ENCODE measurements at places on chromosomes 2 and 18. TPM values are rescaled to one million over a fixed set of nuclear protein-coding genes. Genes with fewer than 3 reads are reported as not detected.

DNA sequence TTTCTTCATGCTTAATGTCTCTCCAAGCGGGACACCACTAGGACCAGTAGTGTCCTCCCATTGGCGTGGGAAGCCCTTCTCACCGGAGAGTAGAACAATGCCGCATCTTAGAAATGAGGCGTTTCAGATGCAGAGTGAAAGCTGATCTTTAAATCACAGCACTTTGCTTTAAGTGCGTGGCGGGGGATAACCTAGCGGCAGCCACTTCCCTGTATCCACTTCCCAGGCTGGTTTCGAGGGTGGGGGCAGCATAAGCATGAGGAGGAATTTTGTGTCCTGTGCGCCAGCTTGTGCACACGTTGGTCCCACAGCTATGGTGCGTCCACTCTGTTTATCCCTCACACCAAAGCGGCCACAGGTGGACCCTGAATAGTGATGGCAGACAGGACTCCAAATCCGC, 63.1 kb downstream of the MBP start:
- DNase-seq: no peak

- DNase-seq: no peak
Measured at GRCh38 chr18:23284629-23285028, 149.3 kb downstream of the CABLES1 start.

- DNase-seq: no peak
Measured at GRCh38 chr2:129689653-129690448, 289.6 kb upstream of the RAB6C start.

- no peak for DNase-seq
Measured at GRCh38 chr2:197208024-197208423, 102.6 kb downstream of the ANKRD44 start.

GRCh38 chr18:76487070-76487469, 8.0 kb downstream of the ZNF516 start:
- no peak for DNase-seq

DNA sequence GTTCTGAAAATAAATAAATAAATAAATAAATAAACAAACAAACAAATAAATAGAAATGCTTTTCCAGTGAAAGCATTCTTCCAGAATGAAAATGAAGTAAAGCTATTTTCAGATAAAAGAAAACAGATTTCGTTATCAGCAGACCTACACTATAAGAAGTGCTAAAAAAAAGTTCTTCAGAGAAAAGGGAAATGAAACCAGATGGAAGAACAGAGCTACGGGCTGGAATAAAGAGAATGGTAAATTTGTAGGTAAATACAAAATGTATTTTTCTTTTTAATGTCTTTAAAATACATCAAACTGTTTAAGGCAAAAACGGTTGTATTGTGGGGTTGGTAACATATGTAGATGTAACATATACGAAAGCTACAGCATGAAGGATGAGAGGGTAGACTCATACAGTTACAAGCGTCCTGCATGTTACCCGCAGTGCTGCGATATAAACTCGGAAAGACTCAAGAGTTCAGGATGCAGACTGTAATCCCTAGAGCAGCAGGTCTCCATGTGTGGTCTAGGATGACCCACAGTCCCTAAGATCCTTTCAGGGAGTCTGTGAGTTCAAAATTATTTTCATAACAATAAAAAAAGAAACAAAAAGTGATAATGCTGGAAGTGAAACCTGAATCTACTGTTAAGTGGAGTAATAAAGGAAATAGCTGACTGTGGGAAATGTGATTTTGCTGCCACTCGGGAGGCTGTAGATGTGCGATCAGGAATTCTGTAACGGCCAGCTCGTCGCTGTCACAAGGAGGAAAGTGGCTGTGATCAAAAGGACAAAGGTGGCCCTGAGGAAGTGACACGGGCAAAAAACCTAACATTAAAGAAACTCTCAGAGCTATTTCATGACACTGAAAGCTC, 5.3 kb upstream of the RAB12 start:
- no peak for DNase-seq

DNA sequence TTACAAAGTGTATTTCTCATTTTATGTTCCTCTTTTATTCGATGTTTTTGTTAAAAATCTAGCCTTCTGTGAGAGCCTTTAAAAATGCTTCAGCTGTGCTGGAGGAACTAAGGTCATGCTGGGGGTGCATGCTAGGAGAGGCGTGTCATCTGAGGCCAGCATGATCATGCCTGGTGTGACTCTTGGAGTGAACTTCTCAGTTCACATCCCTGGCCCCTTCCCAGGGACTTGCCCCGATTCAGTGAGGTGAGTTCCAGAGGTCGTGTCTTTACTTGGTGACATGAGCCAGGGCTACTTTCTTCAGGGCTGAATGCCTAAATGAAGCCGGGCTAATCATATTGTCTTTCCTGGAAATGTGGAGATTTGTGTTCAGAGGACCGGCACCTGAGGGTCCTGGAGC, 264.9 kb downstream of the MREG start:
- no peak for DNase-seq

DNA sequence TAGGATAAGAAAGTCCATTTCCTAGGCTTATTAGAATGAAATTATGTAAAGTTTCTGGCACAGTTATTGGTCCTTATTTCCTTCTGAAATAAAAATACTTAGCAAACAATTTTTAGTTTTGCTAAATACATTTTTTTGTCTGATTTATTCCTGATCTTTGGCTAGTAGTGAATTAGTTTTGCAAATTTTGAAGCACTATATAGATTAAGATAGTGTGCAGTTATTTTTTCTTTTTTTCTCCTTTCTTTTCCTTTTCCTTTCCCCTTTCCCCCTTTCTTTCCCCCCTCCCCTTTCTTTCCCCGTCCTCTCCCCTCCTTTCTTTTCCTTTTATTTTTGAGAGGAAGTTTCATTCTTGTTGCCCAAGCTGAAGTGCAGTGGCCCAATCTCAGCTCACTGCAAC, 59.7 kb downstream of the BIRC6 start:
- DNase-seq: no peak

DNA sequence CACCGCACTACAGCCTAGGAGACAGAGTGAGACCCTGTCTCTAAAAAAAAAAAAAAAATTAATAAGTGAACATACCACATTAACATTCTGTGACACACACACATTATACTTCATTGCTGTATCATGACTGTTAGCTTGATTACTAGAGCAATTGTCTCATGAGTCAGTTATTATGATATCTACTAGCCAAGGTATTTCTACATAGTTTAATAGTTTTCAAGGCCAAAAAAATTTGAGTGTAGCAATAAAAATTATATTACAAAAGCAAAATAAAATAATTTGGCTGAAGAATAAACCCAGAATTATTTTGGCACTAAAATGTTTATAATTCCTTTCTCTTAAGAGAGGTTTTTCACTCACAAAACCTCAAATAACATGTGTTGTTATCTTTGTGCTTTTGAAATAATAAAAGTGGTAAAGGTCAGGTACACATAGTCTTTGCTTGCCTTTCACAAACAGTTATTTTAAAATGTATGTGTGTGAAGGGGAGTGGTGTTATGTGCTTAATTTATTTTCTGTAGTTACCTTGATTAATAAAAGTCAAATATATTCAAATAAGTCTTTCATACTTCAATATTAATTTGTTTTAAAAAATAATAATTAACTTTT, 136.9 kb upstream of the SPOPL start:
- no peak for DNase-seq

- no peak for DNase-seq
Measured at GRCh38 chr2:41482659-41483058, 565.2 kb upstream of the PKDCC start.

- DNase-seq: no peak
Measured at GRCh38 chr2:9160732-9161131, 45.9 kb upstream of the ASAP2 start.

DNA sequence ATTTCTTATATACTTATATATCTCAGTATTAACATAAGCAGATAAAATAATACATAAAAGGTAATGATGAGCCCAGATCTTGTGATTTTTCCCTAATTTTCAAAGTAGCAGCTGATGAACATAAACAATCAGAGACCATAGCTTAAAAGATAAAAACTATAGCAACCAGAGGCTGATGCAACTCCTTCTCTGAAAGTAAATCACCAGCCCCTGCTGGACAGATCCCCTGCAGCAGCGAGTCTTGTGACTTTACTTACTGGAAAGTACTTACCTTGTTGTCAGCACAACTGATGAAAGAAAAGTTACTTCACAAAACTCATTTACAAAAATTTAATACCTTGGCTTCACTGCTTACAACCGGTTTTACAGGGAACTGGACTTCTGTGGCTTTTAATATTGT, 67.3 kb downstream of the GORASP2 start:
- no peak for DNase-seq

DNA sequence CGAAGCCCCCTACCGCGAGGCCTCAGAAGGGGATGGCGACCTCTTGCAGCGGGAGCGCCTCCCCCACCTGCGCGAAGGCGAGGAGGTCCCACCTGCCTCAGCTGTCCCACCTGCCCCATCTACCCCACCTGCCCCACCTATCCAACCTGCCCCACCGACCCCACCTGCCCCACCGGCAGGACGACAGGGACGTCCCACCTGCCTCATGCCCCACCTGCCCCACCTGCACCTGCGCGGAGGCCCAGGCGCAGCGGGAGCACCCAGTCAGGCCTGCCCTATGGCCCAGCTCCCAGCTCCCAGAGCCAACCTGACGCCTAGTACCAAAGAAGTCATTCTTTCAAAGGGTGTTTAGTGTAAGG, 489.1 kb upstream of the SMIM21 start:
- DNase-seq: no peak

DNA sequence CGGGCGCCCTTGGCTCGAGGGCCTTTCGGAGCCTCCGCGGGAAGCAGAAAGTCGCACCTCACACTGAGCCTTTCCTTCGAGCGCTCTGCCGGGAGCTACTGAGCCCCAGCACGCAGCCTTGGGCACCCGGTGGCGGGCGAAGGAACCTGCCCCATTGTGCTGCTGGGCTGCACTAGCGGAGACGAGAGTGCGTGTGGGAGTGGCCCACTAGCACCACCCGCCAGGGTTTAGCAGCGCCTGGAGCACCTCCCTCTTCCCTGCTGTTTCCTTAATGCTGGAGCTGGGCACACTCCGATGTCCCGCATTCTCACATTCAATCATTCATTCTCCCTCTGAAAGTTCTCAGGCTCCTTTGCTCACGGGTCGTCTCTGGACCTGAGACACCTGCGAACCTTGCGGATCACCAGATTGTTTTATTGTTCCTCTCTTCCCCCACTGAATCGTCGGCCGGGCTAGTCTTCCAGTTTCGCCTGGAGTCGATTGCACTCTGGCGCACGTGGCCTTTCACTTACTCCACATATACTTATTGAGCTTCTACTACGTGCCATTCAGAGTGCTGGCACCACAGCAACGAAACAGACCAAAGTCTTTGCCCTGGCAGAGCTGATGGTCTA, 8.5 kb upstream of the PAX3 start:
- DNase-seq: no peak

DNA sequence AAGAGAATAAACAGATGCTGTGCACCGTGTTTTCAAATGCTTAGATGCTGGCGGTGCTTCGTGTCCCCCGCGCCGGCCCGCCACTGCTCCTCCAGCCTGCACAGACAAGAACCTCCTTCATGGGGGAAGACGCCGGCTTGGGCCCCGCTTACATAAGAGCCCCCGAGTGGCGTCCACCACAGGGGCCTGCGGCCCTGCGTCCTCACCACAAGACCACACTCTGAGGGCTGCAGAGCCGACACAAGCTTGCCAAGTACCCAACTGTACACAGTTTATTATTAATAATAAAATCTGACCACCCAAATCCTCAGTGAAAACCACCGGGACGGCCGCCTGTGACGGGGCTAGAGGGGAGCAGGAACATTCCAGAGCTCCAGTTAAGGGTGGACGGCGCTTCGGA, 232.2 kb downstream of the HDAC4 start:
- no peak for DNase-seq

DNA sequence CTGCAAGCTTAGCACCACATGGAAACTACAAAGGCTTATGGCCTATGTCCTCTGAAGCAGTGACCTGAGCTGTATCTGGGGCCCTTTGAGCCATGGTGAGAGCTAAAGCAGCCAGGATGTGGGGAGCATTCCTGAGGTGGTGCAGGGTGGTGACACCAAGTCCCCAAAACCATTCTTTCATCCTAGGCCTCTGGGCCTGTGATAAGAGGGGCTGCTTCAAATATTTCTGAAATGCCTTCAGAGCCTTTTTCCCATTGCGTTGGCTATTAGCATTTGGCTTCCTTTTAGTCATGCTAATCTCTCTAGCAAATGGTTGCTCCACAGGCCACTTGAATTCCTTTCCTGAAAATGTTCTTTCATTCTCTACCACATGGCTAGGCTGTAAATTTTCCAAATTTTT, 13.4 kb downstream of the CCDC150 start:
- DNase-seq: no peak

DNA sequence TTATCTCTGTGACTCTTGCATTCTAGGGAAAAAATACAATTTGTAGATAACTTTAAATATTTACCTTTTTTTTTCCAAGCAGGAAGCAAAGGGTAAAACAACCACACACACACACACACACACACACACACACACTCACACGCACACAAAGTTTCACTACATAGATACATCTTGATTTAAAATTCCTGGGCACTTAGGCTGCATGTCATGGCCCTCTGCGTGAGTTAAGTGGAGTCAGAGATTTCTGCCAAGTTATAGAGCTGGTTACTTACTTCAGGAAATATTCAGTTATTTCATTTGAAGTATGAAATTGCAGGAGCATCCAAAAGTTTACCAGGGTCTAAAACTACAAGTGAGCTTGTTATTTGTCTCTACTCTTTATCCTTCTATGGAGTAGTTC, 612.0 kb downstream of the IRS1 start:
- no peak for DNase-seq

DNA sequence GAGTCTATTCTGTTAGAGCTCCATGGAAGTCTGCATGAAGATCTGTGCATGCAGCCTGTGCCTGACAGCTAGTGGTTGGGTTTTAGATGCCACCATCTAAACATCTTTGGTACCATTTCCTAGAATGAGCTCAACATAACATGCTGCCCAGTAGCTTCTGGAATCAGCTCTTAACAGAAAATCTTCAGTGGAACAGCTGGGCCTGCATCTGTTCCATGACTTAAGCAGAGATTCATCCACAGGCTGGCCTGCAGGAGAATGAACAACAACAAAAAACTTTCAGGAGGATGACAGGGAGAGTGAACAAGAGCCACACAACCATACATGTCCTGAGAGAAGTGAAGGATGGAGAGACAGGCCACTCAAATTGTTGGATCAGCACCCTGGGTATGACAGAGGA, 316.6 kb downstream of the RDH14 start:
- DNase-seq: no peak

DNA sequence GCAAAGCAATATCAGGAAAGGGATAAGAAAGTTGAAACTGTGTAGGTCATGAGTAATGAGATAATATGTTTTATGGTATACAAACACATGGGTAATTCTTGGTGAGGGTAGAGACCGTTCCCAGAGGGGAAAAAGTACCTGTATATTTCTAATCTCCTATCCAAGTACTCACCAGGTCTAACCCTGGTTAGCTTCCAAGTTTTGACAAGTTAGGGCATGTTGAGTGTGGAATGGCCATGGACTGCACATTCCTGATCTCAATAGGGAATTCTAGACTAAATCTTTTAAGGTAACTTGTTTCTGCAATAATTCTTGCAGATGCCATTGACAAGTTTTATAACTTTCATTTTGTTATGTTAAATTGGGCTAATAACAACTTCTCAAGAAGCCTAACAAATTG, 216.6 kb downstream of the SPAG16 start:
- DNase-seq: no peak

CPS1 gene
- total RNA-seq: 18.0 TPM

RGPD3 gene
- total RNA-seq: 0.20 TPM

ATP6V1C2 gene
- total RNA-seq: not detected

ROCK1 gene
- 37.4 TPM for total RNA-seq

CCDC68 gene
- total RNA-seq: 1.1 TPM

RBM43 gene
- total RNA-seq: 4.3 TPM

C2orf66 gene
- total RNA-seq: 0.07 TPM

ABCA12 gene
- under 0.01 TPM for total RNA-seq

All from pulmonary artery endothelial cell (primary cell).